ENCODE measurements at places on chromosomes 4 and X.

DNA sequence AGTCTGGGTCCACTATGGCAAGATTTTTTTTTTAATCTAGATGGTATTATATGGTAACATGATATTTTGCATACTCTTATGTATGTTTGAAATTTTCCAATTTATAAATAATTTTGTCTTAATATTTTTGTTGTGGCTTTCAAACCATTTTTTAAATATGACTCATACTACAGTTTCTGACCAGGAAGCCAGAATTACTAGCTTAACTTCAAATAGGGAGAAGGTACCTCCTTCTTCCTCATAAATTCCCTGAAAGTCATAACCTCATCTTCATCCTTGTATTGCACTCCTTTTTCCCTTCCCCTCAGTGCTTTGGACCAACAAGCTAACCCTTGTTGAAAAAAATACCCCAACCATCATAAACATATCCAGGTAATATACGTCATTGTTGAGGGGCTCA lies 21.6 kb downstream of the ARAP2 start:
- DNase-seq: no peak

DNA sequence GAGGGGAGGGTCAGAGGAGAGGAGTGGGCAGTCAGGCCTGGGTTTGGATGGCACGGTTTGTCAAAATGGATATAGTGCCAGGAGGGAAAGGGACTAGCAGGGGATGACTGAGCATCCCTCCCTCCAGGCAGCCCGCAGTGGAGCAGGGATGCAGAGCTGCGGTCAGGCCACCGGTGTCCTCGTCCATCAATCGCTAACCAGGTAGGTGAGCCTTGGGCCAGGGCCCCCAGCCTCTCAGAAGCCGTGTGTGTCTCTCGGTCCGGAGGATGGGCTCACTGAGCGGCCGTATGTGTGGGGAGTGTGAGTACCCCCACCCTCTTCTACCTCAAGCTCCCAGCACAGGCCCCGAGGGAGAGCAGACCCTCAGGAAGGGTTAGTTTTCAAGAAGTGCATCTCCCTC lies 538 bp upstream of the CYTL1 start:
- DNase-seq: no peak

- no peak for DNase-seq
Observed at GRCh38 chr4:53981066-53981465, 83.3 kb downstream of the CHIC2 start.

GRCh38 chr4:14441561-14441960 lies 560.7 kb upstream of the CPEB2 start:
- DNase-seq: no peak

- no peak for DNase-seq
Observed at GRCh38 chr4:47827343-47828047, 10.4 kb downstream of the CORIN start.

GRCh38 chr4:132669786-132670185 lies 479.3 kb upstream of the PCDH10 start:
- no peak for DNase-seq

- no peak for DNase-seq
Observed at GRCh38 chrX:153687121-153688039, at the start of gene SLC6A8. SLC6A8 (plus strand) TSS chrX:153687926; CDS start chrX:153688575, 649 bp downstream.

DNA sequence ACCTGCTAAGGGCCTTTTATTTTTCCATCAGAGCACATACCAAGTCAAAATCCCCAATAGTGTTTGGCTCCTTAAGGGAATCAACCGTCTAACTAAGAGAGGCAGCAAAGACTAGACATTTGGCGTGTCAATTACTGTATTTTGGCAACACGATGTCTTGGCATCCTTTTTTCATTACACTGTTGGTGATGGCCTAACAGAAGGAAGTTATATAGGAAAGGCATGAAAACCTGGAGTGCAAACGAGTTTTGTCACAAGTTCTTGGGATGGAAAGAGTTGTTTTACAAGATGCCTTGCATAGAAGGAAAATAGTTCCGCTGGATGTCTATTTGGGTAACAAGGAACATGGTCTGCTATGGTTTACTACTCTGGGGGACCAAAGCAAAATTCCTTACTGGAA lies 119.2 kb upstream of the TTC29 start:
- DNase-seq: no peak

DNA sequence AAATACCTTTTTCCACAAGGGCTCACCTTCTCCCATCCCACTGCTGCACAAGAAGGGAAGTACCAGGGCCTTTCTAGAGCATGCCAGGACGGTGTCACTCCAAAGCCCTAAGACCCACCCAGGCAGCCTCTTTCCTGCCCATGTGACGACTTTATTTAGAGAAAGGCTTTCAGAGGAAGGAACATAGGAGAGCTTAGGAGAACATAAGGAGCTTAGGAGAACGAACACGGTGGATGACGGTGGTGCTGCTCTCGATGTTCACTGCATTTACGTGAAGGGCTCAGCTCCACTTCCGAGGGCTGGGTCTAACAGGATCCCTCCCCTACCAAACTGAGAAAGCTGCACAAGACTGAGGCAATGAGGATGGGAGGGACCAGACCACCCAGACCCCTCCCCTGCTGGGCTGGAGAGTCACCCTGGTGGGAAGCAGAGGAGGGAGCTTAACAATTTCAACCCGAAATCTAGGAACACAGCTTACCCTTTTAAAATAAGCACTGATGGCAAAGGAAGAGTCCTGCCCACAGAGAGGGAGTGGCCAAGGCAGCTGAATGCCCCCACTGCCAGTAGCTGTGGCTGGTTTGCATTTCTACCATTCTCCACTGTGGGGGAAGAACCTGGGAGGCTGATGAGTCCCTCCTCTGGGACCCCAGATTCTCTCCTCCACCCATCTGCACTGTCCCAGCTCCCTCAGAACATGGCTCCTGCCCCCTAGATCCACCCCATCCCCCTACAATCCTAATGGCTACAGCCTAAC lies 29.8 kb downstream of the ZFYVE28 start:
- no peak for DNase-seq

DNA sequence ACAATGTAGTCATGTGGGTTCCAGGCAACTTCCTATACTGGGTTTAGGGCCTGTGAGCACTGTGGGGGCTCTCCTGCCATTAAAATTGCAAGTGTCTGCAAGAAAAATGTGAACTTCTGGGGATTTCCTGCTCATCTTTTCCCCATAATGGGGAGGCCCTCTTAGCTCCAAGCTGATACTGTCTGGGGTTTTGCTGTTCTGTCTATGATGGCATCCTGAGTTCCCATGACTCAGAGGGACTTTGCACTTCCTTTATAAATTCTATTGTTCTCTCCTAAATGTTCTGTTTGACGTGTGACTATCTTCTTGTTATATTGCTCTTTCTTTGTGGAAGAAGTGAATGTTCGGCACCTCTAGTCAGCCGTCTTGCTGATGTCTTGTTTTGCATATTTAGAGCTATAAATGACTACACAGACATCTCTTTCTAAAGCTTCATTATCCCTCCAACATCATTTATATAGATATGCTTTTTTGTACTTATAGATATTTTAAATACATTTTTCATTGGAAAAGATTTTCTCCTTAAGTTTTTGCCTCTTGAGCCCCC lies 465.8 kb downstream of the NAF1 start:
- DNase-seq: no peak

DNA sequence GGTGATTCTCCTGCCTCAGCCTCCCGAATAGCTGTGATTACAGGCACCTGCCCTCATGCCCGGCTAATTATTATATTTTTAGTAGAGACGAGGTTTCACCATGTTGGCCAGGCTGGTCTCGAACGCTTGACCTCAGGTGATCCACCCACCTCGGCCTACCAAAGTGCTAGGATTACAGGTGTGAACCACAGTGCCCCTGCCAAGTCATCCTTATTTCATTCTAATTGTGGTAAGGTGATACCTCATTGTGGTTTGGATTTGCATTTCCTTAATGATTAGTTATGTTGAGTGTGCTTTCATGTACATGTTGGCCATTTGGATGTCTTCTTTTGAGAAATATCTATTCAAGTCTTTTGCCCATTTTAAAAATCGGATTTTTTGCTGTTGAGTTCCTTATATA lies 93.0 kb downstream of the USP9X start:
- DNase-seq: no peak

- DNase-seq: no peak
Observed at GRCh38 chr4:40262077-40262528, 65.3 kb downstream of the RHOH start.

GRCh38 chrX:22206781-22207180 lies 65.9 kb upstream of the CBLL2 start:
- no peak for DNase-seq

DNA sequence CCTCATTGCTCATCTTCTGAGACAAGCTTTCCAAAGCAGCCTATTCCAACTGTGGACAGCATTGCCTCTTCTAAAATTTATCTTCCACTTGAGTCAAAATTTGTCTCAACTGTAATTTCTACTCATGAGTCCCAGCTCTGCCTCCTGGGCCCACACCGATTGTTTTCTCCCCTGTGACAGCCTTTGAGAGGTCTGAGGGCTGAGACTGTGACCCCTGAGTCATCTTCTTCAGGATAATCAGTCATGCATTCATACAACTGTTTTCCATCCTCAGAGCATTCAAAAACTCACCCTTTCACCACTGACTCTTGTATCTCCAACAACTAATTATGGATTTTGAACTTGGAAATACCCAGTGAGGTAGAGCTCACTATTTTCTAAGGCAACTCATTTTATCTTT lies 228.1 kb downstream of the EDA2R start:
- no peak for DNase-seq

- DNase-seq: no peak
Observed at GRCh38 chrX:143296521-143296920, 220.8 kb downstream of the SPANXN3 start.

DNA sequence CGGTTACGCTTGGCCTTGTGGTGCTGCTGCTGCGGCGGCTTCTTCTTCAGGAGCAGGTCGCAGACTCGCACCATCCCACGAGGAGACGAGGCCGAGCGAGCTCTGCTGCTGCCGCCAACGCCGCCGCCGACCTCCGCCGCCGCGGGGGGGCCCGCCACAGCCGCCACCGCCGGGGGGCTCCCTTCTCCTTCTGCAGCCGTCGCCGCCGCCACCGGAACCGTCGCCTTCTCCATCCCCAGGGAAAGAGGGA lies 237 bp downstream of the ANKRD17 start:
- DNase-seq: no peak

GRCh38 chr4:184310881-184311709 lies 93.4 kb upstream of the ENPP6 start:
- no peak for DNase-seq

DNA sequence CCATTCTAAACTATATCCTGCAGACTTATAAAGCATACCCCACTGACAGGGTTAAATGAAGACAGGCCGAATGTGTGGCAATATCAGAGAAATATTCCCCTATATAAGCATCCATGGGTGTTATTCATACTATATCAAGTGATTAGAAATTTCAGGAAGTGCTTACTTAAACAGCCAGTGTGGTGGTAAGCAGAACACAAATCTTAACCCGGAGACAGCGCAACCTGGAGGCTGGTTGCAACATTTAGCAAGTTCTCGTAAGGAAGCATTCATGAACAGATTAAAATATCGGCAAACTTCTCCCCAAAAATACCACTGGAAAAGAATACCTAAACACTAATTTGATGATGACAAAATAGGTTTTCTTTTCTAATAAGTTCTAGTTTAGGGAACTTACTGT lies 261.2 kb downstream of the CBLL2 start:
- no peak for DNase-seq

GRCh38 chr4:105107095-105107856 lies 39.4 kb upstream of the TET2 start:
- DNase-seq: no peak

- DNase-seq: no peak
Observed at GRCh38 chrX:53511322-53511721, 77.2 kb upstream of the HSD17B10 start.

DNA sequence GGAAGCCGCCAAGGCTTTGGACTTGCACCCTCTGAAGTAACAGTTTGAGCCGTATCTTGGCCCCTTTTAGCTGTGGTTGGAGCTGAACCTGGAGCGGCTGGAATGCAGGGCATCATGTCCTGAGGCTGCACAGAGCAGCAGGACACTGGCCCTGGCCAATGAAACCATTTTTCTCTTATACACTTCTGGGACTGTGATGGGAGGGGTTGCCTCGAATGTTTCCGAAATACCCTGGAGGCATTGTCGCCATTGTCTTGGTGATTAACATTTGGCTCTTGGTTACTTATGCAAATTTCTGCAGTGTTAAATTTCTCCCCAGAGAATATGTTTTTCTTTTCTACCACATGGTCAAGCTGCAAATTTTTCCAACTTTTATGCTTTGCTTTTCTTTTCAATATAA lies 137.2 kb downstream of the MAGEC1 start:
- DNase-seq: no peak

DNA sequence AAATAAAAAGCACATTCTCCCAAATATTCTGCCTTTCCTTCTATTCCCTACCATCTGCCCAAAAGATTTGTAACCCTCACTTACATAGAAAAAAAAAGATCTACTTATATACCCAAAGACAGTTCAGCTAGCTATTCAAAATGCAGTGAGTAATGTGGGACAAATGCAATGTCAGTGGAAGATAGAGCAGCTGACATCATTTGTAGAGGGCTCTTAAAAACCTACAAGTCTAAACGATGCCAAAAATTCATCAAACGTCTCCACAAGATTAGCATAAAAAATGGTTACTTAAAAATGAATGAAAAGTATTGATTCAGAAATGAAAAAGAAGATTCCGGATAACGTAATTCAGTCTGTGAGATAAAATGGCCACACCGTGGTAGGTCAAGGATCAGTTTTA lies 96.5 kb downstream of the ASB9 start:
- no peak for DNase-seq

GRCh38 chrX:15567886-15568616 lies 32.7 kb downstream of the ACE2 start:
- no peak for DNase-seq

DNA sequence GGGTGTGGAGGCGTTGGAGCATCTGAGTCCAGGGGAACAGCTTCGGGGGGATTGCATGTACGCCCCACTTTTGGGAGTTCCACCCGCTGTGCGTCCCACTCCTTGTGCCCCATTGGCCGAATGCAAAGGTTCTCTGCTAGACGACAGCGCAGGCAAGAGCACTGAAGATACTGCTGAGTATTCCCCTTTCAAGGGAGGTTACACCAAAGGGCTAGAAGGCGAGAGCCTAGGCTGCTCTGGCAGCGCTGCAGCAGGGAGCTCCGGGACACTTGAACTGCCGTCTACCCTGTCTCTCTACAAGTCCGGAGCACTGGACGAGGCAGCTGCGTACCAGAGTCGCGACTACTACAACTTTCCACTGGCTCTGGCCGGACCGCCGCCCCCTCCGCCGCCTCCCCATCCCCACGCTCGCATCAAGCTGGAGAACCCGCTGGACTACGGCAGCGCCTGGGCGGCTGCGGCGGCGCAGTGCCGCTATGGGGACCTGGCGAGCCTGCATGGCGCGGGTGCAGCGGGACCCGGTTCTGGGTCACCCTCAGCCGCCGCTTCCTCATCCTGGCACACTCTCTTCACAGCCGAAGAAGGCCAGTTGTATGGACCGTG lies 2.2 kb downstream of the AR start:
- no peak for DNase-seq

DNA sequence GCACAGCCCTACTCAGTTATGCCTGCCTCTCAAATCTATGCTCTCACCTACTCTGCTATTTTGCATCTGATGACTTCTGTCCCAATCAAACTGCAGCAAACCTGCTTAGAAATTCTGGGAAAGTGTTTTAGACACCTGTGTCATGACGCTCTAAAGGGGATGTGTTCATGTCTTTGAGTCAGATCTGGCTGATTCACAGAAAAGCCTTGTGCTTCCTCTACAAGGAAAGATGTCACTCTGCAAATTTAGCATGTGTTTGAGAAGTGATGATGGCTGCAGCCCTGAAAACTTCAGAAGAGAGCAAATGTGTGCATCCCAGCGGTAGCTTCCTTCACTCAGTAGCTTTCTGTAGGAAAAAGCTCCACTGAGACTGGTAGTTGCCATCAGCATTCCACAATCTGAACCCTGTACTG lies 235.4 kb downstream of the MGST2 start:
- no peak for DNase-seq

GRCh38 chr4:4709736-4710135 lies 149.7 kb upstream of the MSX1 start:
- DNase-seq: no peak

- DNase-seq: no peak
Observed at GRCh38 chr4:83558059-83558653, 22.2 kb downstream of the GPAT3 start.

Data from stimulated activated CD4-positive, alpha-beta T cell treated with anti-CD3 and anti-CD28 coated beads, TNF-alpha, amount 100 ng/mL, for 48 hours (primary cell).